Prostate gland (tissue), 2 donors: ENCODE measurements at places on chromosomes 7 and 10. TPM values are rescaled to one million over a fixed set of nuclear protein-coding genes. Genes with fewer than 3 reads are reported as not detected.

SPDYE5 gene
- not detected for total RNA-seq

TFEC gene
- 0.85 TPM for total RNA-seq

OR6V1 gene
- total RNA-seq, result not detected

OPN1SW gene
- total RNA-seq, result not detected

WNT16 gene
- 1.1 TPM for total RNA-seq

ASAH2B gene
- 3.5 TPM for total RNA-seq

NPTX2 gene
- total RNA-seq, result 5.2 TPM

SORCS1 gene
- total RNA-seq, result 14.4 TPM

FANK1 gene
- 7.9 TPM for total RNA-seq

SOSTDC1 gene
- total RNA-seq, result 3.0 TPM

CPA2 gene
- not detected for total RNA-seq

COBL gene
- 36.5 TPM for total RNA-seq

LIPF gene
- total RNA-seq, result not detected

SYNPO2L gene
- 0.23 TPM for total RNA-seq

ZNF239 gene
- 4.3 TPM for total RNA-seq

GPER1 gene
- total RNA-seq, result 7.4 TPM

ACSM6 gene
- total RNA-seq, result not detected

VGF gene
- 0.14 TPM for total RNA-seq

RBP3 gene
- not detected for total RNA-seq

C7orf57 gene
- 0.34 TPM for total RNA-seq

FFAR4 gene
- 0.18 TPM for total RNA-seq
